Ovary (tissue), 10 donors: ENCODE measurements at places on chromosomes 6 and 20. TPM values are rescaled to one million over a fixed set of nuclear protein-coding genes. Genes with fewer than 3 reads are reported as not detected.

Gene BFSP1
- 1.1 TPM for total RNA-seq

Gene KCNK17
- total RNA-seq: 0.57 TPM

Gene HSPA12B
- 7.4 TPM for total RNA-seq

DNA sequence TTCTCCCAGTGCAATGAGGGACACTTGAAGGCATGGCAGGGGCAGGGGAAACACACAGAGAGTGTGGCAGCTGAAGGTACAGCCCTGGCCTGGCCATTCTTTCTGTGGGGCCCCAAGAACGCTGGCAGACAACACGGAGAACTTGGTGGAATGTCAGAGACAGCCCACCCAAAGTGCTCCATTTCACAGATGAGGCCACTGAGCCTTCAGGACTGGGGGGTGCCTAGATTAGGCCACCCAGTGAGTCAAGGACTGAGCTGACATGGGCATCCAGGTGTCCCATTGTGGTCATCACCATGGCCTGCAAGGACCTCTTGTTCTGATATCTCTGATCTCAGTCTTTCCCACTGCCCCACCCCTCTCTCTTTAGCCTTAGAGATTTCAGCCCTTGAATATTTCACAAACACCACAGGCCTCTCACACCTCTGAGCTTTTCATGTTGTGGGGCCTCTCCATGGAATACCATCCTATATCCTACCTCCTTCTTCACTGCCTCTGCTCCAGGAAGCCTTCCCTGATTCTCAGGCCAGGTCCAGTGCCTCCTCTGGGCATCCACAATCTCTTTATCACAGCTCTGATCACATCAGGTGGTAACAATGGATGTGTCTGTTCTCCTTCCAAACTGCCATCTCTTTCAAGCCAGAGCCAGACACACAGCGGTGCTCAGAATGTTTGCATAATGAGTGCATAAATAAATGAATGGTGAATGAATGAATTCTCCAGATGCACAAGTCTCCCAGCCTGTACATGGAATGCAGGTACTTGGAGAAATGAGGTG is 2.0 kb upstream of the RSPO4 start:
- no peak for DNase-seq
- H3K36me3 ChIP-seq: no peaks in the 10 kb centered on the region
- H3K27me3 ChIP-seq: no peaks in the 10 kb centered on the region
- no peak overlapping the region for H3K4me3 ChIP-seq
- H3K27ac ChIP-seq: no peak overlapping the region

DNA sequence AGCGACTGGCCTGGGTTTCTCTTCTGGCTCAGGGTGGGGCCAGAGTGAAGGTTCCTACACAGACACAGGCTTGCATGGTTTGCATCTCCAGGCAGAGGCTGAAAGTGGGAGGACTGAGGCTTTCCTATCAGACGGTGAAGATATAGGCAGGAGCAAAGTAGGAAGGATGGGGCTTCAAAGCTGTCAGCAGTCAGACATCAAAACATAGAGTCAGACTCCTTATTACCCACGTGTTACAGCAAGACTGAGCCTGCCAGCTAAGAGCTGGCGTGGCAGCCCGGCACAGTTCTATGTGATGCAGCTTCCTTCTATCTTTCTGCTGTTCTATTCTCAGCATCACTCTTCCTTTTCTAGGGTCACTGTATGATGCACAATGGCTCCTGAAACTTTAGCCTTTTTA is 445.1 kb downstream of the DOK5 start:
- no peak overlapping the region for H3K4me3 ChIP-seq
- H3K27me3 ChIP-seq: no peaks in the 10 kb centered on the region
- H3K27ac ChIP-seq: no peak overlapping the region

DNA sequence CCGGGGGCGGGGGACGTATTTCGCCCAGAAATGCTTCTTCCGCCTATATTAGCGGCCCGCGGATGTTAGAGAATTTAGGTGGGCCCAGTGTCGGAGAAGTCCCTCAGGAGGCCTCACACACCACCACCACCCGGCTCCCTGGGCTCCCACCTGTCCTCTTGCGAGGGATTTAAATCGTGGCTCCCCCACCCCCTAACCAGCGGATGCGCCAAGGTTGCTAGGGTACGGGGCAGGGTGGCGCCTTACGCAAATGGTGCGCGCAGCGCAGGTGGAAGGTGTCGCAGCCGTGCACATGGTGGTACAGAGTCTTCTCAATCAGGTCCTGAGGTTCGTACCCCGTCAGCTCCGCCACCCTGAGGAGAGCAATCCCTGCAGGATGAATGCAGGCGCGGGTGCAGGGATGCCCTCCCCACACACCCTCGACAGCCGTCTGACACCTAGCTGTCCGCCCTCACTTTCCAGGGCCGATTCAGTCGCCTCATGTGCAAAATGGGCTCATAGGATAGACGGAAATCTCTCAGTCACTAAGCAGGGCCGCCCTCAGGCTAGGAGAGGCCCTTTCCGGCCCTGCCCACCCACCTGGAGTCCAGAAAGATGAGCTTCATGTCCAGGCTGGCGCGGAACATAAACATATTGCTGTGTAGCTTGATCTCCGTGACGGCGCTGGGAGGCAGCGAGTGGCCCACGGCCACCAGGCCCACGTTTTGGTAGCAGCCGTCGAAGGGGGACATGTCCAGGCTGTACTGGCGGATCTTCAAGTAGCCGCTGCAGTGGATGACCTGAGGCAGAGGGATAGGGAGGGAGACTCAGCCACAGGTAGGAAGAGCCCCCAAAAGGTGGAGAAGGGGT is 16.6 kb downstream of the SIM1 start:
- H3K36me3 ChIP-seq: no peaks in the 10 kb centered on the region
- H3K27me3 ChIP-seq: no peaks in the 10 kb centered on the region
- DNase-seq: no peak
- no peaks in the 10 kb centered on the region for H3K4me1 ChIP-seq
